ENCODE measurements at places on chromosomes 3 and 15.
A peak's percentile ranks its signal among the peaks of the same experiment; 100 is the strongest.

GRCh38 chr15:28113394-28114113 is 14.4 kb upstream of the OCA2 start:
- no peak for DNase-seq

DNA sequence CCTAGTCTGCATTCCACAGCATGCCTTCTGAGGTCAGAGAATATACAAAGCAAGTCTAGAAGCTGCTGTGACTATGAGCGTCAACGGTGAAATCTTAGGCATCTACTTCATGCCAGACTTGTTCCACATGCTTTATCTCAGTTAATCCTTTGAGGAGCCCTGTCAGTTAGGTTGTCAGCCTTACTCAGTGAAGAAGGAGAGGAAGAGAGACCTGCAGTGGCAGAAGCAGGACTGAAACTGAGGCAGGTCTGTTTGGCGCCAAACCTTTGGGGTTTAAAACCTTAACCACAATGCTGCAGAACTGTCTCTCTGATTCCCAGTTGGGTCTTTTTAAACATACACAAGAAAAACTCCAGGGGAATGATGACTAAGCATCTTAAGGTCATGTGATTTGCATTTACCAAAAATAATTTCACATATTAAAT is 139.0 kb upstream of the LIPC start:
- no peak for DNase-seq

- no peak for DNase-seq
Measured at GRCh38 chr15:31359702-31360111, 33.1 kb downstream of the KLF13 start.

DNA sequence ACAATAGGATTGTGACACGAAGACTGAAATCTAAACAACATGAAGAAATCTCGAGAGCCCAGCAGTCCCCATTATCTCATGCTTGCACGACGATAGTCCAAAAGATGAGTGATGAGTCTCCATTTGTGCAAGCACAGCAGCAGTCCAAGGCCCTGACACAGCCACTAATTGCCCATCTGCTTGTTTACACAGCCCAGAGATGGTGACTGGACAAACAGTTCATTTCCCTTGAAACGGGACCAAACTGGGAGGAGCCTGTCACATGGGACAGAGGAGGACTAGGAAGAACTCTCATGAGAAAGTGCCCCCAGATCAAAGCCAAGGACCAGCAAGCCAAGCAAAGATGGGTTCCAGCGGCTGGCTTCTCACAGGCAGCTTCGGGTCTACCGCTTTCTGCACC is 121.0 kb downstream of the GREM1 start:
- DNase-seq: no peak

DNA sequence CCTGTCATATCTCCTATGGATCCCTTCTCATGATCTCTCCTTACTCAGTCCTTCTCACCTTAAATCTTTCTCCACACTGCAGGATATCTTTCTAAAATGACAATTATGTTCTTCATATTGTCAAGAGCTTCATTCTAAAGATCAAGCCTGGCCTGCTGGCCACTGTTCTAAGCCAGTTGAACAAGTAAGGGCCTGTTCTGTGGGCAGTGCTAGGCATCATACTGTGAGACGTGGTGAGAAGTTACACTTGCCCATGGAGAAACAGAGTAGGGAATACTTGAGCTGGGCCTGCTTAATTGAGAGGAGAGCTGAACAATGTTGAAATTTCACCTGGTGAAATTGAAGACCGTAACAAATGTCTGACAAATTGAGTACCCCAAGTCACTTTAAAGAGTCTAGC is 184.1 kb upstream of the RASGRP1 start:
- no peak for DNase-seq

DNA sequence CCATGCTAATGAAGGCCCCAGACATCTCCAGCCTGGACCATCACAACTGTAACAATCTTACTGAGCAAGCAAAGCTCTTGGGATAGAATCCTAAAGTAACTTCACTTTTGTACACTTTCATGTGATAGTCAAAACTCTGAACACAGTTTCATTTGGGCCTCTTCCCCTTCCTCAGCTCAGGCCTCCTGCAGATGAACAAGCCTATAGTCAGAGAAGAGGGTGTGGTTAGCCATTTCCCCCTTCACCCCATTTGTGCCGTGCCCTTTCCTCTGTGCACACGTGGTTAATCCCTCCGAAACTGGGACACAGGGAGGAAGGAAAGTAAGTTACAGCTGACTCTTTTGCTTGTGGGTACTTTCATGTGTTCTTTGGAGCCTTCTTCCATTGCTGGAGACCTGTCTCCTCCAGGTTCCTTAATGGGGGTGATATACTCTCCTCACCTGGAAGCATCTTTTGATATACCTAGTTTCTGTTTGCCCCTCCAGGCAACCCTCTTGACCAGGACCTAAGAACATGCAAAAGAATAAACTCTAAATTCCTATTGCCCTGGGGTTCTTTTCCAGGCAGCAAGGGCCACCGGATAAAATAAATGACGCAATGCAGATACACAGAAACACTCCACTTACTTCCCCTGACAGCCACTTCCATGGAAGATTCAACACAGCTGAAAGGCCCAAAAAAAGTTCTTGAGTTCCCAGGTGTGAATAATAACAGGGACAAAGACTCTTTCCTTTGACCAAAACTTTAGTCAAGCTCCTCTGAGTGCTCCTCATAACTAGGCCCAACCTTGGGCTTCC is 29.6 kb upstream of the CSTA start:
- peak; percentile 11 for DNase-seq

GRCh38 chr3:36840453-36840921 is 76.1 kb upstream of the DCLK3 start:
- no peak for DNase-seq

DNA sequence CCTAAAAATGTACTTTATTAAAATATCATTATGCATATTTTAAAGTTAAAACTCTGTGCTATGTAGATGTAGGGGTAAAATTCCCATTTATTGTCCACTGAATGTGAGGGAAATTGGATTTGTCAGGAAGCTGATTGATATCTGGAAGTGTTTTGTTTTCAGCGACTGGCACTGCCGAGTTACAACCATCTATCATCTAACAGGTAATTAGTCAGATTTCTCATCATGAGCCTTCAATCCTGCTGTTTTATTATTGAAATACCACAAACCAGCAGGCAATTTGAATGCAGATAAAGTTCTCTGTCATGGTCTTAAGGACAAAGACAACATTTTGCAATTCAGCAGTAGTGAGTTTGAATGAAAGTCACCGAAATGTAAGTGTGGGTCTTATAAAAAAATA is 40.5 kb downstream of the ZIC1 start:
- no peak for DNase-seq

DNA sequence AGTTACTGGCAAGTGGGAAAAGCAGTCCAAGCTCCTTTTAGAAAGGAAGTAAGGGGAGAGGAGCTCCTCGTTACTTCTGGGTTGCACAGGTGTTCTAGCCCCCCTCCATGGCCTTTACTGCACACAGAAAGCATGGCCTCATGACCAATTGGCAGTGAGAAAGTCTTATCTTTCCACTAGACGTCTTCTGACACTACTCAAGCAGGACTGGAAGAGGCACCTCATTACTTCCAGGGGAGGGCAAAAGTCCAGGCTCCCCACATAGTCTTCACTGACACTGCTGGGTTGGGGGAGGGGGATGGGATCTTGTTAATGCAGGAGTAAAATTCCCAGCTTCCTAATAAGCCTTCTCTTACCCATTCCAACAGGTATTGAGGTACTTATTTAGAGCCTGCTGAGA is 27.6 kb upstream of the TM2D3 start:
- DNase-seq: no peak

DNA sequence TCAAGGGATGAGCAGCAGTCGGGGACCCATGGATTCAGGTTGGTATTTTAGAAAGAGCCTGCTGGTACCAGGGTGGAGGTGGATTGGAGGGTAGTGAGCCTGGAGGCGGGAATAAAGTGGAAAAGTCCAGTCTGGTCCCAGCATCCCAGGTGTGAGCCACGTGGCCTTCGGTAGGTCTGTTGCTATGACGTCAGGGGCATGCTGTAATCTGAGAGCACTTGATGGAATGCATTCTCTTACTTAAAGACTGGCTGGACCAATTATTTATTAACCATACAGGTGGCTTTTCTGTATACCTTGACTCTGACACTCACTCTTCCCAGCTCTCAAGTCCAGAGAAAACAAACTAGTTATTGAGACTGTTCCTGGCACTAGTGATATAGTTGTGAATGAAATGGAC is 389.9 kb upstream of the RGMA start:
- DNase-seq: no peak

DNA sequence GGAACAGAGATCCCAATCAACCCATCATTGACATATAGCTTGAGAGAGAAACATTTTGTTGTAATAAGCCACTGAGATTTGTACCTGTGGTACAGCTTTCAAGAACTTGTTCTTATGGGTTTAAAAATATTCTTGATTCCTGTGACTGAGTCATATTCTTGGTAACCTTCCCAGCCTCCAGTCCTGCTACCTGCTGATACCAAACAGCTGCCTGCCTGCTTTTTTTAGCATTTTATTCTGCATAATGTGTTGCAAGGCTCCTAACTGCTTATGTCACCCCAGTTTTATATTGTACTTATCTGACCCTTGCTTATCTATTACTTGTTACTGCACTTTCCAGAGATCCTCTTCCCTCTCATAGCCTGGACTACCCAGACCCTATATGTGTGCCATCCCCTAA is 349.3 kb upstream of the SOX2 start:
- no peak for DNase-seq

- DNase-seq: no peak
Measured at GRCh38 chr15:101445562-101446517, 43.7 kb downstream of the PCSK6 start.

DNA sequence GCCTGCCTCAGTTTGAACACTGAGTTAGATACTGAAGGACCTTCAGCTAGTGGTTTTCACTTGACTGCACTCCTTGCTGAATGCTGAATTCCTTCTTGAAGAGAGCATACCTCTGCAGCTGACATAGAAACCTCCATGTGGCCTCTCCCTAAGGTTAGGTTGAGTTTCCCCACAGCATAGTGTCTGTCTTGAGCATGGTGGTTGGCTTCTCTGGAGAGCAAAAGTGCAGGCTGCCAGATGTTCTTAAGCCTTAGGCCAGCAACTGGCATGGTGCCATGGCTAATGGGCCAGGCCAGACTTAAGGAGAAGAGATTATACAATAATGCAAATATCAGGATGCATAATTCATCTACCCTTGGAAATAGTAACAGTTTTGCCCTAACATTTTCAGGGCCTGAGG is 545.6 kb upstream of the ZNF385D start:
- no peak for DNase-seq

- DNase-seq: no peak
Measured at GRCh38 chr3:113895964-113896363, 51.8 kb upstream of the ZDHHC23 start.

- no peak for DNase-seq
Measured at GRCh38 chr3:177318559-177318958, 121.3 kb upstream of the TBL1XR1 start.

- DNase-seq: no peak
Measured at GRCh38 chr15:80844011-80844732, 65.0 kb downstream of the CEMIP start.

DNA sequence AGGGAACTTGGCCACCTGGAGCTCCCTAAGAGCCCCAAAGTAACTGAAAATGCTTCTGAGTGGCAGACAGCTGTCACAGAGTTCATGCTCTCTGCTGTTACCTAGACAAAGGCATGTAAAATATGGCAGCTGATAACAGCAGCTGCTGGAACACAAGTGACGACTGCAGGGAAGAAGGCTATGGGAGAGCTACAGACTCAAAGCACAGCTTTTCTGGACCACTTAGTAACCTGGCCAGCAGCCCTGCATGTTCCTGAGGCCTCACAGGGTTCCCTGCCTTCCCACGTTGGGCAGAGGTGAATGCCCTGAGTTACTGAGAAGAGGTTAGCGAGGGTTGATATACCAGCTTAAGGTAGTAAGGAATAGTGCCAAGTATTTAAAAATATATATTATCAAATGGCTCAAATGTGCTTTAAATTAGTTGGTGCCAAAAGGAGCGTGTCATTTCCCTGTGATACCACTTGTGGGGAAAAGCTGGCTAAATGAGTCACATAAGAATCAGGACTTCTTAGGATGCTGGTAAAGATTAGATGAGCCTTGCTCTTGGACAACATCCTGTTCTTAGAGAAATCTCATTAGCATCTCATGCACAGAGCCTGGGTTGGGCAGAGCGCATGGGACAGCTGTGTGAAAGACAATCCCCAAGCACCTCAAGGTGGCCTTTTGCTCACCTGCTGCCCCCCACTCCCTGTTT is 76.4 kb upstream of the SCN5A start:
- DNase-seq: no peak

DNA sequence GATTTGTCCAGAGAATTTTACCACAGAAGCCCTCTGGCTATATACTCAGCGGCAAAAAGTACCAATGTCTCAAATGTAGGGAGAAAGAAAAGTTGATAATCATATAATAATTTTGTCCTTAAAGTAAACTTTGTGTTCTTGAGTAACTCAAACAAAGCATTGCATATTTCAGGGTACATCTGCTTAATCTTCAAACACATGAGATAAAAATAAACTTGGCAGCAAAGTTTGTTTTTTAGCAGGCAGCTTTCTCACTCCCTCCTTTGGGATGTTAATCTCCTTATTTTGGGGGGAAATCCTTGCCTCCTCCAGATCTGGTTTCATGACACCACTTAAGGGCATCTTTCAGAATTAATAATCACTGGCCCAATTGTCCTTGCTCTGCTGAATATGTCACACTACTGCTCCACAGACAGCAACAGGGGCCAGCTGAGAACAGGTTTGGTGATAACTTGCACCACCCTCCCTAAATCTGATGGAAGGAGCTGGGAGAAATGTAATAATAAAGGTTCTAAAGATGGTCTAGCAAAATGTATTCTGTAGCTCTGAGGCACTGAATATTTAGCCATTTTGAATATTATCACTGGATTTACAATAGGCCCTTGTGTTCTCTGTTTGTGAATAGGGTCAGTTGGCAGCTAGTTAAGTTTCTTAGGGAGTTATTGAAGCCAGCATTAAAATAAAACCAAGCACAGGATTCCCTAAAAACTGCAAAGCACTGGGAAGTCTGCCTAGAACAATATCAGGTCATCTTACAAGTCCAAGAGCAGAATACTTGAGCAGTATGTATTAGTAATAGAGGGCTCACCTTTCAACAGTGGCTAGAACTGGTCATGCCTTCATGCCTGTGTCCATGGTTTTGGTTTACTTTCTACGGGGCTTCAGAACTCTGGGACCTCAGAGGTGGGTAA is 79.2 kb downstream of the EFL1 start:
- DNase-seq: no peak

GRCh38 chr3:127728417-127729015 is 55.8 kb downstream of the ABTB1 start:
- no peak for DNase-seq

- DNase-seq: no peak
Measured at GRCh38 chr3:30333903-30334302, 272.5 kb upstream of the TGFBR2 start.

DNA sequence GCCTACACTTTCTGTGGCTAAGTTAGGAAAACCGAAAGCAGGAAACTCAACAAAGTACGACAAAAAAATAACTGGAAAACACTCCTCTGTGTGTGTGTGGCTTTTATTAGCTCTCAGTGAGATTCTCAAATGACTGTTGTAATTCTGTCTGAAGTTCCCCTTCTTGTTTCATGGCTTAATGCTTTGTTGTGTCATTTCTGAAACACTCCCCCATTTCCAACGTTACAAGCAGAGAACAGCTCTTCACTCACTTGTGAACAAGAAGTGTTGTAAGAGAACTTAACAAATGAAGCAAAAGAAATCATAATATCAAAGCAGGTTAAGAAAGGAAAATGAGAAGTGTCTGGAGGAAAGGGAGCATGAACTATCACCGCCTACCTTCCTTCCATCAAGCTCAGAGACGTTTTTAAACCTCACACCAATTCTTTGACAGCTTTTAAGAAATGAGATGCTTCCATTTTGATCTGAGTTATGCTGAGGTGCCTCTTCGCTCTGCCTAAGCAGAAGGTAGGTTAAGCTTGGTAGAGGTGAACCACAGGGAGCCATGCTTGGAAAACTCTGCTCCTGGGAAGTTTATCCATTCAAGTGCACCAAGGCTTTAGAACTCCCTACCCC is 12.4 kb upstream of the SEC62 start:
- DNase-seq: no peak
